ENCODE measurements at places on chromosomes 16 and 17.
A peak's percentile ranks its signal among the peaks of the same experiment; 100 is the strongest.

GRCh38 chr16:12429756-12430155, 373.9 kb downstream of the CPPED1 start:
- no peak for DNase-seq

GRCh38 chr16:28538733-28539596, at the start of gene NUPR1:
NUPR1 (minus strand) TSS chr16:28538974; CDS start chr16:28538907, 67 bp downstream.
- peak; percentile 97 for DNase-seq

DNA sequence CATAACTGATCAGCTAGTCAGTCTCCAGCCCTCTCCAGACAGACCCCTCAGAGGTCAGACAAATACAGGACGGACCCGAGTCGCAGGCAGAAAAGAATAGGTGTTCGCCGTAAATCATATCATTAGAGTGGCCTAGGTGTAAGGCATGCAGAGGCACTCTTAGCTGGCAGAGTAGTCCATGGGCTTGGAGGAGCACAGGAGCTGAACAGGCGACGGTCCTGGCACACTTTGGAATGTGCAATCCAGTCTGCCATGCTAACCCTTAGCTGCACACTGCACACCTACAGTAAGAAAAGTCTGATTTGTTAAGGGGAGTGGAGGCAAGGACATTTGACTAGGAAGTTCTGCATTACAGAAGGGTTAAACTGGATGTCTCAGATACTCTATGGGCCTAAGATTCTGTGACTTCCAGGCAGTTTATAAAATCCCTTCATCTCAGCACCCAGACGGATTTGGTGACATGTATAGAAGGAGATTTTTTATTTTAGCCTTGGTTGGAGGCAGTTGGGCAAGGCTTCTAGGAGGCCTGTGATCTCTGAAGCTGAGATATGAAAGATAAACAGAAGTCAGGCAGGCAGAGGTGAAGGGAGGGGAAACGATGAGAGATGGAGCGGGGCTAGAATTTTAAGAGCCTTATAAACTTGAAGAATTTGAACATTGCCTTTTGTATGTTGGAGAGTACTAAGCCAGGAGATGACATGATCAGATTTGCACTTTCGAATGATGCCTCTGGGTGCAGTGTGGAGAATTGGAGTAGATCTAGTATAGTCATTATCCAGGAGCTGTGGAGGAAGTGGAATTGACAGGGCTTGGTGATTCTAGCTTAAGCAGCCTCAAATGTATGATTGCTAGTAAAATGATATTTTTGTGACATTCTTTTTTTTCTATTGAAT, 34.6 kb upstream of the SLC5A11 start:
- DNase-seq = no peak

GRCh38 chr16:9438991-9439390, 347.5 kb downstream of the HAPSTR1 start:
- DNase-seq = no peak

DNA sequence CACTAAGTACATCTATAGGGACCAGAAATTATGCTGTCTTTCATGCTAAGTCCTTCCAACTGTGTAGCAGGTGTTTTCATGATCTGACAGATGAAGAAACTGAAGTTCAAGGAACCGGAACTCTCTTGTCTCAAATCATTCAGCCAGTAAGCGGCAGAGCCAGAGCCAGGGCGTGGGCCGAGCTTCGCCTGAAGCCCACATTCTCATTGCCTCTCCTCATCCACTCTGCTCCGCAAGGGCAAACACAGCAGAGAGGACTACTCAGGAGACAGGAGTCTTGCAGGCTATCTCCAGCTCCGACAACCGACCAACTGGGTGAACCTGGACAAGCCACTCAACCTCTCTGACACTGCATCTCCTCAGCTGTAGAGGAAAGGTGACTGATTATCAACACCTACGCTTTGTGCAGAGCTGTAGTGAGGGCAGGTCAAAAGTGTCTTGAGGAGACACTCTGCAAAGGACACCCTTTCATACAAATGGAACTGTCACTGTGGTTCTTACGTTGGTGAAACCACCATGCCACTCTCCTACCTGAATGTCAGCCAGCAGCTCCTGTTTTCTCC, 72.9 kb downstream of the CYTH1 start:
- no peak for DNase-seq
